Upper lobe of left lung (tissue), 6 donors: ENCODE measurements at places on chromosomes 12 and 14. TPM values are rescaled to one million over a fixed set of nuclear protein-coding genes. Genes with fewer than 3 reads are reported as not detected.

Gene SLC25A47
- total RNA-seq: not detected

Gene NR1H4
- not detected for total RNA-seq

Gene KIF26A
- 2.4 TPM for total RNA-seq

Gene P2RX2
- not detected for total RNA-seq

Gene MBIP
- 119 TPM for total RNA-seq

Gene BAZ2A
- 91.6 TPM for total RNA-seq

Gene ETNK1
- total RNA-seq: 57.5 TPM

Gene GDF3
- total RNA-seq: not detected

Gene CHD8
- total RNA-seq: 69.0 TPM

Gene NKX2-1
- total RNA-seq: 361 TPM

Gene PITPNM2
- total RNA-seq: 31.4 TPM

Gene GPRC5A
- 562 TPM for total RNA-seq
